ENCODE measurements at places on chromosomes 13 and 19.
A peak's percentile ranks its signal among the peaks of the same experiment; 100 is the strongest.

- DNase-seq: no peak
Measured at GRCh38 chr13:86155756-86156155, 356.5 kb upstream of the SLITRK6 start.

- DNase-seq: peak; percentile 86
Measured at GRCh38 chr13:44259045-44260027, 114.3 kb upstream of the SERP2 start.

- DNase-seq: no peak
Measured at GRCh38 chr19:51794885-51795490, at the start of gene FPR3. FPR3 (plus strand) TSS chr19:51795157; CDS start chr19:51823749, 28,592 bp downstream.

DNA sequence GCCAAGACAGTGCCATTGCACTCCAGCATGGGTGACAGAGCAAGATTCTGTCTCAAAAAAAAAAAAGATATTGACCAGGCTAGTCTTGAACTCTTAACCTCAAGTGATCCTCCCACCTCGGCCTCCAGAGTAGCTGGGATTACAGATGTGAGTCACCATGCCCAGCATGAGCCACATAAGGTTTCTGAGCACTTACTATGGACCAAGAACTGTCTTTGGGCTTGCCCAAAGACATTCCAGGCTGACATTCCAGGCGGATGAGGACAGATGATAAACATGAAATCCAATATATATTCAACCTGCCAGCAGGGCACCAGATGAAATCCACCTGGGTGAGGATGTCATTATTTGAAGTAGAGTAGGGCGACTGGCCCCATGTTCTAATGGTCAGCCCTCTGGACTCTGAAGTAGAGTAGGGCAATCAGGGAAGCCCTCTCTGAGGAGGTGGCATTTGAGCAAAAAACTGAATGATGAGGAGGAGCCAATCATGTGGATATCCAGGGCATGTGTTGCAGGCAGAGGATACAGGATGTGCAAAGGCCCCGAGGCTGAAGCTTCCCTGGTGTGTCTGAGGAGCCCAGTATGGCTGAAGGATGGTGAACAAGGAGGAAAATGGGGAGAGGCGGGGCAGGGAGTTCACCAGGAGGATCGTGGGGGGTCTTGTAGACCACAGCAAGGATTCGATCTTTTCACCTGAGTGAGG is 4.0 kb downstream of the C19orf38 start:
- DNase-seq: no peak

DNA sequence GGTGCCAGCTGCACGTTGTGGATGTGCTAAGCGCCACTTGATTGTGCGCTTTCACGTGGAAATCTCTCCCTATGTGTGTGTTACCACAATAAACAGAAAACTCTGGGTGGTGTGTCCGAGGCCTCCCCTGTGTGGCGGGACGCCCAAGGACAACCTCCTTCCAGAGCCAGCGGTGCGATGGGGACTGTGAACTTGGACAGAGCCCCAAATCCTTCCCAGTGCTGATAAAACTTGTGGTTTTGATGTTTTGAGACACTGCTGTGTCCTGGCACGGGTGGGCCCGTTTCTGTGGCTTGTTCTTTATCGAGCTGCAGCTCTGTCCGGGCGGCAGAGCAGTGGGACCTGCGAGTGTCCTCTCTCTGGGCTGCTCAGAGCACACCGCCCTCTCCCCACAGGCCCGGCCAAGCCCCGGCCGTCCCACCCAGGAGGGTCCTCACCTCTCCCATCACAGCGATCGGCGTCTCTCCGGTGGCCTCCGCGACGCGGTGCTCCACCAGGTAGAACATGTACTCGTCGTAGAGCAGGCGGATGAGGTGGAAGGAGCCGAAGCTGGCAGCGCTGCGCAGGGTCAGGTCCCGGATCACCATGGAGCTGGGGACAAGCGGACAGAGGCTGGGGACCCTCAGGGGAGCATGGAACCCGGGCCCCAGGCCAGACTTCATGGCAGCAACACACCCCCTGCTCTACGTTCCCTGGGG is 18.8 kb upstream of the RANBP3 start:
- DNase-seq: no peak

All from stimulated activated CD4-positive, alpha-beta T cell treated with anti-CD3 and anti-CD28 coated beads, Interleukin-4, amount 100 ng/mL, for 4 hours (primary cell).